GM13976 (cell line): ENCODE measurements at places on chromosomes 16 and 17.

GRCh38 chr16:11674001-11674817 lies 6.0 kb downstream of the SNN start:
- no peak for DNase-seq

GRCh38 chr17:7042501-7043181 lies 1.3 kb downstream of the SLC16A11 start:
- peak; percentile 78 for DNase-seq

GRCh38 chr17:78337244-78338109 lies 22.4 kb downstream of the SOCS3 start:
- peak; percentile 78 for DNase-seq

DNA sequence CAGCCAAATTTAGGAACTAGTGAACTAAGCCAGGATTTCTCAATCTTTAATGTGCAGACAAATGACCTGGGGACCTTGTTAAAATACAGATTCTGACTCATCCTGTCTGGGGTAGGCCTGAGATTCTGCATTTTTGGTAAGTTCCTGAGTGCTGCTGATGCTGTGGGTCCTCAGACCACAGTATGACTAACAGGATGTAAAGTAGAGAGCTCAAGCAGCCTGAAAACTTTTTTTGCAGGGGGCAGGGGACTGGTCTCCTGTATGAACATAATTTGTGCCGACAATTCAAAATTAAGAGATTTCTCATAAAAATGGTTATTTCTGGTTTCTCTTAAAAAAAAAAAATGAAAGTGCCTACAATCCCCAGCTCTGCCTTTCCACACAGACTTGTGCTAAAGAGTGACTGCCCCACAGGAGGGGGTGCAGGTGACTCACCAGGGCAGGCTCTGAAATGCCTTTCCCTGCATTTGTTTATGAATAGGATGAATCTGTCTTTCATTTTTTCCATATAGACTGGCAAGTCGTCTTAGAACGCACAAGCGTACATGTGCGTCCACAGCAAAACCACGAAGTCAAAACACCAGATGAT lies 271.5 kb downstream of the PHKB start:
- DNase-seq: no peak

DNA sequence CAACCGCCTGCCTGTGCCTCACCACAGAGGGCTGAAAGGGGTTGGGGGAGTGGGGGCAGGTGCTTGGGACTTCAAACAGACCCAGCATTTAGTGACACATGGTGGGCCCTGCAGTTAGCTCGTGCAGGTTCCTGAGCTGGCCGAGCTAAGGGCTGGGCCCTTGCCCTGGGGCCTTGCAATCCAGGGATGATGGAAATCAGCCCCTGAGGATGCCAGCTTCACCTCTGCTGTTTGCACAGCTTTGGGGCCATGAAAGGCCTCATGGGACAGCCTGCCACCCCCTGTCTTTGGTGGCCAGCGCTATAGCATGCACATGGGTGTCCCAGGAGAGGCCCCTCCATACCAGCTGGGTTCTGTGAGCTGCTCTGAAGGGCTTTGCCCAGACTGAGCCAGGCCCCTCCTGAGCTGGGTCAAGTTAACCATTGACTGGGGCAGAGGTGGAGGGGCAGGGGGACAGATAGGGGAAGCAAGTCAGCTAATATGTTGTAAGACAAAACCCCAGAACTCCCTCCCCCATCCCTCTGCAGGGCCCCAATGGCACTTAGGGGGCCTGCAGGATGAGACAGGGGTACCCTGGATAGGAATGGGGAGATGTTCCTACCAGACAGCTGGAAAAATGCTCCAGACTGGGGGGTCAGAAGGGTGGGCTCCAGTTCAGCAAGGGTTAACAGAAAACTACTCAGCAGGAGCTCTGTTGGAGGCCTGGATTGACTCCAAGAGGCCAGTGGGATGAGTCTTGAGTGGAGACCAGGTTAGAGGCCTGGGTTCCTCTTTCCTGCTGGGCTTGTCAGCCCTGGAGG lies 692 bp downstream of the PRR15L start:
- DNase-seq: no peak

- no peak for DNase-seq
Measured at GRCh38 chr16:51146256-51146924, 4.7 kb downstream of the SALL1 start.

DNA sequence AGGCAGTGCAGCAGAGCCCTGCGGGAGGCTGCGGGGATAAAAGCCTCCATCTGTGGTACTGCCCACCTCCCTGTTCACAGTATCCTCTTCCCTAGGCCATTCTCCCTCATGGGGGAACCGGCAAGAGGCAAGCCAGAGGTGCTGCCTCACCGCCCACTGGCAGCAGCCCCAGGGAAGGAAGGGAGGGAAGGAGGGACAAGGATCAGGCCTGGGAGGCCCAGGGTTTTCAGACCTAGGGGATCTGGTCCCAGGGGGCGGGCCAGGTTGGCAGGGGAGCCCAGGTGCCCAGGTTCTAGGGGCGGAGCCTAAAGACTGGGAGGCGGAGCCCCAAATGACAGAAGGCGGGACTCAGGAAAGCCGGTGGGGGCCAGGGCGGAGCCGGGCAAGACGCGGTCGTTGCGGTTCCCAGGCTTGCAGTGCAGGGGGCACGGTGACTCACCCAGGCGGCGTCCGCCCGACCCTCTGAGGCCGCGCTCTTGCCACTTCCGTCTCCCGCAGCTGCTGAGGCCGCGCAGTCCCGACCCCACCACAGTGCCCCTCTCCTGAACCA lies 3.0 kb upstream of the MTMR4 start:
- no peak for DNase-seq

- DNase-seq: peak; percentile 37
Measured at GRCh38 chr17:9456330-9456729, 119.3 kb downstream of the STX8 start.

DNA sequence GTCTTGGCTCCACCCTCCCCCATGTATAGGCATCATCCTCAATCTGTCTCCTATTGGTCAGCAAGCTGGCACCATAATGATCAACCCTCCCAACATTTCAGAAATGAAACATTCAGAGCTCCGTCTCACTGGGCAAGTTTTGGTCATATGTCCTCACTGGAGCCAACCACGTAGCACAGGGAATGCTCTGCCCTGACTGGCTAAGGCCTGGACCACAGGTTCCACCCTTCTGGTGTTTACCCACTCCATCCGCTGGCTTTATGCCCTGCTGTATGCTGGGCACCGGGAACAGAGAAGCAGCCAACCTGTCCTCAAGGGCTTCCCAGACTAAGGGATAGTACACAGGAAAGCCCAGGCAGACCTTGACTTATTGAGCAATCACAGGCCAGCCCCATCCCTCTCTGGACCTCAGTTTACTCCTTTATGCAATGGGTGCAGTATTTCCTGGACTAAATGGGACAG lies 20.5 kb downstream of the MYO15A start:
- no peak for DNase-seq

DNA sequence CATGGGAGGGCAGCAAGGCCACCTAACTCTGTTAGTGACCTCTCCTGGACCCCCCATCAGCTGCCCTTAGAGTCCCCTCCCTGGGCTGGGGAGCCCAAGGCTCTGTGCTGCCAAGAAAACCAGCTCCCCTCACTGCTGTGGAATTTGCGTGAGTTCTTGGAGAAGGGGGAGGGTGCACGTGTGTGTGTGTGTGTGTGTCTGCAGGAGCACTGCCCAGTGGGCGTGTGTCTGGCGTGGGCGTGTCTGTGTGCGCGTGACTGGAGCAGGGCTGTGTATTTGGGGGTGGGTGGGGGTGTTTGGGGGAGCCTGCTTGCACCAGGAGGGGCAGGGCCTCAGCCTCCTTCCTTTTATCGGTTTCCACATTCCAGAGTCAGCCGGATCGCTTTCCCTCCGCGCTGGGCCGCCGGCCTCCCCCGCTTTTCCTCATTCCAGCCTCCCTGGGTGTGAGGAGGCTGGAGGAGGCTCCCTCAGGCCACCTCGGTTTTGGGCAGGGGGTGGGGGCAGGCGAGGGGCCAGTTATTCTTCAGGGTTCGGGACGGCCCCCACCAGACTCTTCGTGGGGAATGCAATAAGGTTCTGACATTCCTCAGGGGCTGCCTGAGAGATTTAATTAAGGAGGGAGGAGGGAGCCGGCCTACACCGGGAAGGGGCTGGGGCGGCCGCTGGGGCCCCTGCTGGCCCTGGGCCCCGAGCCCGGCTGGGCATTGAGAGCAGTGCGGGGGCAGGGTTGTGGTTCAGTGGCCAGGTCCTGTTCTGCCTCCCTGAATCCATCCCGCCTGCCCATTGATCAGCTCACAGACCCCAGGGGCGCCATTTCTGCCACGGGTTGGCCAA lies 2.5 kb downstream of the VASN start:
- DNase-seq: no peak

- peak; percentile 78 for DNase-seq
Measured at GRCh38 chr17:17919169-17920107, 52.8 kb downstream of the TOM1L2 start.

DNA sequence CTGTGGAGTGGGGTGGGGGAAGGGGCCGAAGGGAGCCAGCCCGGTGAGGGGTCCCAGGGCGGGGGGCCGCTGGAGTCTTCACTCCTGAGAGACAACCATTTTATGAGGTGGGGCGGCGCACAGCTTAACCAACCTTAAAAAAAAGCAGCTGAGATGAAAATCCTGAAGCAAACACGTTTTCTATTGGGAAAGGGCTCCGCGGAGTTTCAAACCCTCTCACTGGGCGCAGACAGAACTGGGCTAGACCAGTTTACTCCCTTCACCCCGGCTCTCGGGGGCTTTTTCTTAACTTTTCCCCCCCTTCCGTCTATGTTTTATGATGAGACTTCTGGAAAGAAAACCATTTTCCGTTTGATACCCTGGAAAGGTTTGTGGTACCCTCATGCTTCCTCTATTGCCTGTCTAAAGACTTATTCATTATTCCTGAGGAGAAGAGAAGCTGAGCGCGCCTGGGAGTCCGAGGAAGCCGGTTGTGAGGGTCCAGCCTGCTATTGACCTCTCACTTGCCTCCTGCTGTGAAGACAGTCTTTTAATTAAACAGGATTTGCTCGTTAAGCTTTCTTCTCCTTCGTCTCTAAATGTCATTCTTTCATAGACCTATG lies 482 bp upstream of the SSH2 start:
- DNase-seq: no peak

DNA sequence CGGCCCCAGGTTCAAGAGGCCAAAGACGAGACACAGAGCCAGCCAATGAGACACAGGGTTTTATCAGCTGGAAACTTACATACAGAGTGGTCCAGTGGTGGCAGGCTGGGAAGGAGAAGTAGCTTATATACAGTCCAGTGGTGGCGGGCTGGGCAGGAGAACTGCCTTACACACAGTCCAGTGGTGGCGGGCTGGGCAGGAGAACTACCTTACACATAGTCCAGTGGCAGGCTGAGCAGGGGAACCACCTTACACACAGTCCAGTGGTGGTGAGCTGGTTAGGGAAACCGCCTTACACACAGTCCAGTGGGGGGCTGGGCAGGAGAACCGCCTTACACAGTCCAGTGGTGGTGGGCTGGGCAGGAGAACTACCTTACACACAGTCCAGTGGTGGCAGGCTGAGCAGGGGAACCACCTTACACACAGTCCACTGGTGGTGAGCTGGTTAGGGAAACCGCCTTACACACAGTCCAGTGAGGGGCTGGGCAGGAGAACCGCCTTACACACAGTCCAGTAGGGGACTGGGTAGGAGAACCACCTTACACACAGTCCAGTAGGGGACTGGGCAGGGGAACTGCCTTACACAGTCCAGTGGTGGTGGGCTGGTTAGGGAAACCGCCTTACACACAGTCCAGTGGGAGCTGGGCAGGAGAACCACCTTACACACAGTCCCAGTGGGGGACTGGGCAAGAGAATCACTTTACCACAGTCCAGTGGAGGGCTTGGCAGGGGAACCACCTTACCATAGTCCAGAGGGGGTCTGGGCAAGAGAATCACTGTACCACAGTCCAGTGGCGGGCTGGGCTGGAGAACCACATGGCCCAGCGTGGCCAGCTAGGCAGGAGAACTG lies 90.9 kb downstream of the GAS7 start:
- no peak for DNase-seq

GRCh38 chr17:15946611-15947120 lies 1.7 kb downstream of the ADORA2B start:
- DNase-seq: peak; percentile 34

DNA sequence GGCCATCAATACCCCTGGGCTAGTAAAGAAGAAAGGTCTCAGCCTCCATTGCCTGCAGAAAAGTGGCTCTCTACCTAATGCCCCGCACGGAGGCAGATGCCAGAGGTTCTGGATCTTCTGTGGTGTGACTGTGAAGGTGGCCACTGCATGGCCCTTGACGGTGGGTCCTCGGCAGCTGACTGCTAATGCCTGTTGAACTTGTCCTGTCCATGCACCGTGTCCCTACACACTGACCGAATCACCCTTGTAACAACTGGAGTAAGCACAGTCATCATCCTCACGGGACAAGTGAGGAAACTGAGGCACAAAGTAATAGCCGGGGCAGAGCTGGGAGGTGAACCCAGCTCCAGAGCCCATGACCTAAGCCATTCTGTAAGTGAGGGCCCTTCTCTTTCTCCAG lies 48.8 kb downstream of the MYH11 start:
- DNase-seq: no peak

GRCh38 chr16:4859900-4860255 lies 12.6 kb downstream of the UBN1 start:
- DNase-seq: no peak

GRCh38 chr16:23842137-23842600 lies 6.4 kb downstream of the PRKCB start:
- peak; percentile 67 for DNase-seq
